ENCODE measurements at places on chromosomes 11 and 22.

GRCh38 chr11:8757047-8757446 is 74.5 kb downstream of the RPL27A start:
- no peak for DNase-seq

- DNase-seq: no peak
Observed at GRCh38 chr22:37126882-37127281, 17.4 kb upstream of the TMPRSS6 start.

DNA sequence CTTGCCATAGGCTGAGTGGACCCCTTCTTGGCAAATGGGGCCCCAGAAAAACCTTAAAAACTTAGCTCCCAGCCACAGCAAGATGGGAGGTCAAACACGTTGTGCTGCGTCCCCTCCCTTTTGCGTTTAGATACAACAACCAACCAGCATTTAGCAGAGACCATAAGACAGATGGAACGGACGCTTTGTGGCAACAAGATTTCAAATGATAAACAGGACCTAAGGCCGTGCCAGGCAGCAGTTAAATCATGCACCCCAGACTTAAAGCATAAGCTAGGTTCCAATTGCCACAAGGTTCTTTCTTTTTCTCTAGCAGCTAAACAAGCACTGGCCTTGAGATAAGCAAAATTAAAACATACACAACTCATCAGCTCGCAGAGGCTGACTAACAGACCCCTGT is 39.4 kb upstream of the NTM start:
- no peak for DNase-seq

DNA sequence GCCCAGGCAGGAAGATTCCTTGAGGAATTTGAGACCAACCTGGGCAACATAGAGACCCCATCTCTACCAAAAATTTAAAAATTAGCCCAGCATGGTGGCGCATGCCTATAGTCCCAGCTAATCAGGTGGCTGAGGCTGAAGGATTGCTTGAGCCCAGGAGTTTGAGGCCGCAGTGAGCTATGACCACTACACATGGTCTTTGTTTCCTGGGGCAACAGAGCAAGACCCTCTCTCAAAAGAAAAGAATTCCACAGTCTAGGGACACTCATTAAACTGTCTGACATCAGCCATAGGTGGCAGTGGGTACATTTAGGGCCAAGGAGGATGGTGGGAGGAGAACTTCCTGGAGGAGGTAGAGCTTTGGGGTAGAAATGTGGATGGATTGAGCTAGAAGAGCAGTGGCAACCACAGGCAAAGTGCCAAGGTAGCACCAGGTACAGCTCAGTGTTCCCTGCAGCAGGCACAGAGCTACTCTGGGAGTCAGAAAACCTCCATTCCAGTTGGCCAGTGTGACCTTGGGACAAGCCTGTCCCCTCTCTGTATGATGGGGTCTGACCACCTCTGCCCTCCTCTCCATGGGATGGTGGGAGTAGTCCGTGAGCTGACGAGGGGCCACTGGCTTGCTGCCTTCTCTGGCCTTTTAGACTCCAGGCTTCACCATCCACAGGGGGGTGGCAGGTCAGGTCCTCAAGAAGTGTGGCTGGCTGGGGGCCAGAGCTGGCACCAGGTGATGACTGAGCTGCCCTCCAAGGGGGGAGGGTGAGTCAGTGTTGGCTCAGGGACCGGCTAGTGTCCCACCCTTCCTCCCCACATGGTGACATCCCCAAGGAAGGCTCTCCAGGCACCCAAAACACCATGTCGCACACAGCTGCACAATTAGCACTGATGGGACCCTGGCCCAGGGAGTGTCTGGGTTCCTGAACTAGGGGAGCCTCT is 3.7 kb upstream of the CLCF1 start:
- no peak for DNase-seq

- DNase-seq: no peak
Observed at GRCh38 chr11:100816823-100817222, 129.7 kb downstream of the ARHGAP42 start.

Measured in HS-5 (cell line).